ENCODE measurements at places on chromosomes 1 and 21.

- no peak for DNase-seq
Observed at GRCh38 chr1:59389847-59390246, 93.0 kb downstream of the FGGY start.

GRCh38 chr1:85379203-85380136 lies 85.5 kb downstream of the DDAH1 start:
- no peak for DNase-seq

DNA sequence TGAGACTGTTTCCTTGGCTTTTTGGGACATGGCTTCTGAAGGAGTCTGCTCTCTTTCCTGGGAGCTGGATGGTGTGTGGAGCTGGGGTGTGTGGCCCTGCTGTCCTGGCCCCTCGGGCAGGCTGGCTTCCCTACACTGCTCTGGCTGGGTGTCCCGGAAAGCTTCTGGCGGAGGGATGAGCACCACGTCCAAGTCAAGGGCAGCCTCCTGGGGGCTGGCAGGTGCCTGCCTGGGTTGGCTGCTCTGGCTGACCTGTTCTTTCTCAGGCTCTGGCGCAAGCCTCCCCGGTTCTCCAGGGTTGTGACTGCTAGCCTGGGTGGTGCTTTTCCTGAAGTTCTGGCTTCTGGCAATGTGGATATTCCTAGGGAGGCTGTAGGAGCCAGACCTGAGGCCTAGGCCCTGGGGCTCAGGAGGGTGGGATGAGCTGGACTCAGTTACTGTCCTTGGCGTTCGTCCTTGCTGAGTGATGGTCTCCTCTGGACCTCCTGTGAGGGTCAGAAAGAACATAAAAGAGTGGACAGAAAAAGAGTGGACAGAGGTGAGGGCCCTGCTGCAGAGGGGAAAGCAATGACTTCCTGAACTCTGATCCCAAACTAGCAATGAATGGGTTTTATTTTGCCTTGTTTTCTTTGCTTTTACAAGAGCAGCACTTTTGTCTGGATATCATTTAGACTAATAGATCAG lies 9.4 kb downstream of the C1orf116 start:
- no peak for DNase-seq

- DNase-seq = no peak
Observed at GRCh38 chr1:188432427-188432826, 1603.7 kb downstream of the PLA2G4A start.

- DNase-seq = no peak
Observed at GRCh38 chr1:67979532-67979931, 70.9 kb downstream of the DIRAS3 start.

- DNase-seq = no peak
Observed at GRCh38 chr1:36300526-36300925, 5.6 kb upstream of the SH3D21 start.

- DNase-seq = no peak
Observed at GRCh38 chr1:93960641-93961147, 51.5 kb upstream of the GCLM start.

DNA sequence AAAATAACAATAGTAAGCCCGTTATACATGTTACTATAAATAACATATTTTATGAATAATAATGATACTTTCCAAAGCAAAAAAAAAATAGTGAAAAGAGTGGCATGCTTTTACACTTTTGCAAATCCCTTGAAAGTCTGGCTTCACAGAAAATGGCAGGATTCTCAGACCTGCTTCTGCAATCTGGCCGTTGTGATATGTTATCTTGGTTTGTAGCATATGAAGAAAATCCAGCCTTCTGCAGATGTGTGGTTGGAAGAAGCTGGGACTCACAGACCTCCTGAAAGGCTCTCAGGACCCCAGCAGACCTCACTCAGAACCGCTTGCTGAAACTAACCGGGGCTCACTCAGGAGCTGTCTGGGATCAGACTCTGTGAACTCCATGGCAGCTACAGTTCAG lies 256.0 kb upstream of the TMEM51 start:
- DNase-seq = no peak

GRCh38 chr1:168097921-168098528 lies 38.7 kb downstream of the GPR161 start:
- no peak for DNase-seq

GRCh38 chr1:103516693-103517092 lies 8.8 kb upstream of the RNPC3 start:
- DNase-seq = no peak

DNA sequence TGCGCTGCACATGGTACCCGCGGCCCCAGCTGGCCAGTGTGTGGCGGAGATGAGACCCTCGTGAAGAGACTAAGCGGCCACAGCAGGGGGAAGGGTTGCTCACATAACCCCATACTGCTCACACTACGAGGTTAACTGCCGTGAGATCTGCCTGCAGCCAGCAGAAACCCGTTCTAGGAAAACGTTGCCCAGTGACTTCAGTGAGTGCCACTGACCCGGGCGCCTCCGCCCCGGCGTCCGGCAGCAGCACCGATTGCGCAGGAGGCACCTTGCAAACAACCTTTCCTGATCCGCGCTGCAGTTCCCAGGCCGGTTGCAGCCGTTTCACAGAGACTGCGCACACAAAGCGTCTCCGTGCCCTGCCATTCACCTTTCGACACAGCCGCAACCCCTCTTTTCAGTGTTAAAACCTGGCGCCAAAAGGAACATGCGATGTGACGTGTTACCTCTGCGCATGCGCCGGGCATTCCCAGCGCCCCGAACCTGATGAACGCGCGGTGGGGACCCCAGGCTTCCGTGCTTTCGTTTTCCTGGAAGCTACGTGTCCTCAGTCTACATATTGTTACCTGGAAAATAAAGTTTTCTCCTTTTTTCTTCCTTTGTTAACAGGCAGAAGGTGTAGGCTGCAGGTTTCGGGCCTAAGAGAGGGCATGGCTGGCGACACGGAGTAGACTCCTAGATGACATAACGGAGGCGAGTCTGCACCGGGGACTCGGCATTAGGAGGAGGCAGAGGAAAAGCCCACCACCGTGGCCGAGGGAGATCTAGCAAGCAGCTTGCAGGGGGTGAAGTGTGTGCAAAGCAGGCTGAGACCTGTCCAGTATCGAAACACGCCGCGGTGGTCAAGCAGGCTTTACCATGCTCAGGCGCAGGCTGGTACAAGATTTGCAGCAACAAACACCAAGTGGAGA lies 8.9 kb downstream of the VPS26C start:
- no peak for DNase-seq

DNA sequence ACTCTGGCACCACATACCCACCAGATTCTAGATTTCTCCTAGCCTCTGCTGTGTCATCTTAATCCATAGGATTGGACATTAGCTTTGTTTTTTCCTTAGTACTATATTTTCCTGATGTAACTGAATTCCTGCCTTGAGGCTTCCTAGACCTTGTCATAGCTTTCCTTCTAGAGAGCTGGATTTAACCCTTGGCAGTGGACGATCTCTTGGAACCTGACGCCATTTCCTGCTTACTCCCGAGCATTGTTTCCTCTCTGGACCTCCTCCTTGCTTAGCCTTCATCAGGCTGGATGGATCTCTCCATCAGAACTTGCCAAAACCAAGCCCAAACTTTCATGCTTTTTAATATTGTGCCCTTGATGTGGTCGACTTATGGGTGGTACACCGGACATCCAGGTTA lies 1.5 kb downstream of the APOBEC4 start:
- no peak for DNase-seq

GRCh38 chr21:33395891-33396331 lies 7.3 kb upstream of the IFNGR2 start:
- DNase-seq = no peak

DNA sequence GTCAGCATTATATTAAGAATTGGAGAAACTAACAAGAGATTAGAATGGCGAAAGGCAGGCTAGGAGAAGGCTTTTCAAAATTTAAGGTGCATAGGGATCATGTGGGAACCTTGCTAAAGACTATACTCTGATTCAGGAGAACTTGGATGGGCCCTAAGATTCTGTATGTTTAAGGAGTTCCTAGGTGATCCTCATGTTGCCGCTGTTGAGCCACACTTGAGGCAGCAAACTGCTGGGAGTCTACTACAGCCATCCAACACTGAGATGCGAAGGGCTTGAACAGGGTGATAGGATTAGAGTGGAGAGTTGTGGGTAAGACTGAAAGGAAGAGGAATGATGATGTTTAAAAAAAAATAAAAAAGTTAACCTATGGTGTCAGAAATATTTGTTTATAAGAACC lies 1013.2 kb downstream of the MRPL39 start:
- no peak for DNase-seq

DNA sequence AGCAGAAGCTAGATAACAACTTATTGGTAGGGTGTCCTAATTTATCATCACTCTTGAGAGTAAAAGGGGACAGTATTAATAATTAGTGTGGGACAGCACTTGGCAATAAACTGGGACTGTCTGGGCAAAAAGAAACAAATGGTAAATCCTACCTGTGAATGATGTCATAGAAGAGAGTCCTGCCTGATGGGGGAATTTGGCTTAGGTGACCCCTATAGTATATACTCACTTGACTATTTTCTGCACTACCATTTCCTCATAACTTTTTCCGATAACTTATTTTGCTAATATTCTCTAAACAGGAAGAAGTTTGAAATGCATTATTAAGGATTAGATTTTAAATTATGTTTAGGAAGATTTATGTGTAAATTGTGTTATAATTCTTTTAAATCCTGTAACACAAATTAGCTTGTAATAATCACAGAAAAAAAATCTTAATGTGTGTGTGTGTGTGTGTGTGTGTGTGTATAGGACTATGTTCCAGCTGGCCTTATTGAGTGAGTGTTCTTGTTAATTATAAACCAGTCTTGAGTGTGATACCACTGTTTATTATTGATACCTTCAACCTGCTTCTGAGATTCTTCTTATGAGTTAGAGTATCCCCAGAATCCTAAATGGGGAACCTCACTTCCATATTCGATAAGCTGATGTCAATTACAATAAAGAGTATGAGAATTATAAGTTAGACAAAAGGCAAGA lies 144.2 kb upstream of the C1orf105 start:
- no peak for DNase-seq

- DNase-seq = no peak
Observed at GRCh38 chr1:37656881-37657280, 22.2 kb upstream of the RSPO1 start.

GRCh38 chr21:46122237-46122671 lies 24.3 kb downstream of the COL6A2 start:
- DNase-seq = no peak

- no peak for DNase-seq
Observed at GRCh38 chr1:104855550-104855949, 1105.9 kb downstream of the AMY1C start.

- DNase-seq = no peak
Observed at GRCh38 chr21:31107871-31108270, 69.6 kb upstream of the KRTAP19-8 start.

DNA sequence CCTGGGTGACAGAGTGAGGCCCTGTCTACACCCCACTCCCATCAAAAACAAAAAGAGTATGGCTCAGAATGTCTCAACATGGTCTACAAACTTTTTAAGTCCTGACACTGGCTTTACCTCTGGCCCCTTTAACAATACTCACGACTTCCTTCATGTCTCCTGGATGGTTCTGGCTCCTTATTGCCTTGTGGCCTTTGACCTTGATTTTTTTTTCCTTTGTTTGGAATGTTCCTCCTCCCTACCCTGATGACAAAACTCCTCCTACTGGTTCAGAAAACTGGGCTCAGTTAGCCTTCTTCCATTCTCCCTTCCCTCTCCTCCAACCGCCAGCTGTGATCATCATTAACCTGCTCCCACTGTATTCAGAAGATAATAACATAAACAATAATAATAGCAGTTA lies 4.6 kb upstream of the SOAT1 start:
- DNase-seq = no peak

DNA sequence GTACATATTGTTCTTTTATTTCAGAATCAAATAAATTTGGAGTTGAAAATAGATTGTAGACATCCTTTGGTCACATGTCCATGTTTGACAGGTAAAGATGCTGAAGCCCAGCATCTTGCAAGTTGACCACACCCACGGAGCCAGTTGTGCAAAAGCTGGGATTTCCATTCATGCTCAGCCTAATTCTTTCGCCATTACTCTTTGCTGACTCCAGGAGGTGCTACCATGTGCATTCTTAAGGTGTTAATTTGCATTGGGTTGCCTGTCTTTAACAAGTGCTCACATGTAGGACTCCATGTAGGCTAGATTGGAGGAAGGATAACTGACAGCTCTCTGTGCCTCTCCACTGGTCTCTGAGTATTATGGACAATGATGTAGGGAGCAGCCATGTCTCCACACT lies 660.7 kb downstream of the LMO4 start:
- no peak for DNase-seq

DNA sequence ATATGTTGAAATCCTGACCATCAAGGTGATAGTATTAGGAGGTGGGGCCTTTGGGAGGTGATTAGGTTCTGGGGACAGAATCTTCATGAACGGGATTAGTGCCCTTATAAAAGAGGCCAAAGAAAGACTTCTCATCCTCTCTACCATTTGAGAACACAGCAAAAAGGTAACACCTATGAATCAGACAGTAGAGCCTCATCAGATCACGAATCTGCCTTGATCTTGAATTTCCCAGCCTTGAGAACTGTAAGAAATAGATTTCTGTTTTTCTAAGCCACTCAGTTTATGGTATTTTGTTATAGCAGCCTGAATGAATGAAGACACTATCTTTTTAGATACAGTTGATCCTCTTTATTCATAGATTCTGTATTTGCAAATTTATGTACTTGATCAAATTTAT lies 206.9 kb upstream of the EDN2 start:
- DNase-seq = no peak

DNA sequence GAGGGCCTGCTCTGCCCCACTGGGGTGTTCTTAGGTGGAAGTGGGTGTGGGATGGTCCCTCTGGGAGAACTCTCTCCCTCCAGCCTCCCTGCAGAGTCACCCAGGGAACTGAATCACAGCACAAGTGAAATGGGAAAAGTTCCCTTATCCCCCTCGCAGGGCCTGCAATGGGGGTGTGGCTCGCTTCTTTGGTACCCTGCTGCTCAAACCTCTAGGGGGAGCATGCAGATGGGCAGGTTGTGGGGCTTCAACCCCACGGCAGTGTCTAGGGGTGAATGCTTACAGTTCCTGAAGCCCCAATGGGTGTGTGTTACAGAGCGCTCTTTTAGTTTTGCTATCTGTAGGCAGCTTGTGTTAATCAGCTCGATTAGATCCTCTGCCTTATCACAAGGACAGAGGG lies 59.0 kb upstream of the TINAGL1 start:
- DNase-seq = no peak

- no peak for DNase-seq
Observed at GRCh38 chr1:153763365-153764225, 11.6 kb upstream of the SLC27A3 start.

- no peak for DNase-seq
Observed at GRCh38 chr1:175002910-175003517, 3.3 kb downstream of the CACYBP start.

Data from HS-27A (cell line).